ENCODE measurements at places on chromosomes 12 and 14.

- no peak for DNase-seq
Observed at GRCh38 chr14:30445852-30446251, 113.1 kb upstream of the G2E3 start.

- DNase-seq: peak; percentile 19
Observed at GRCh38 chr14:52918486-52918885, 32.4 kb downstream of the FERMT2 start.

GRCh38 chr14:94411638-94412037 is 23.2 kb upstream of the SERPINA1 start:
- DNase-seq: no peak

- DNase-seq: peak; percentile 13
Observed at GRCh38 chr12:116319898-116320621, 42.6 kb upstream of the MED13L start.

- no peak for DNase-seq
Observed at GRCh38 chr12:57055824-57056223, 5.9 kb upstream of the MYO1A start.

DNA sequence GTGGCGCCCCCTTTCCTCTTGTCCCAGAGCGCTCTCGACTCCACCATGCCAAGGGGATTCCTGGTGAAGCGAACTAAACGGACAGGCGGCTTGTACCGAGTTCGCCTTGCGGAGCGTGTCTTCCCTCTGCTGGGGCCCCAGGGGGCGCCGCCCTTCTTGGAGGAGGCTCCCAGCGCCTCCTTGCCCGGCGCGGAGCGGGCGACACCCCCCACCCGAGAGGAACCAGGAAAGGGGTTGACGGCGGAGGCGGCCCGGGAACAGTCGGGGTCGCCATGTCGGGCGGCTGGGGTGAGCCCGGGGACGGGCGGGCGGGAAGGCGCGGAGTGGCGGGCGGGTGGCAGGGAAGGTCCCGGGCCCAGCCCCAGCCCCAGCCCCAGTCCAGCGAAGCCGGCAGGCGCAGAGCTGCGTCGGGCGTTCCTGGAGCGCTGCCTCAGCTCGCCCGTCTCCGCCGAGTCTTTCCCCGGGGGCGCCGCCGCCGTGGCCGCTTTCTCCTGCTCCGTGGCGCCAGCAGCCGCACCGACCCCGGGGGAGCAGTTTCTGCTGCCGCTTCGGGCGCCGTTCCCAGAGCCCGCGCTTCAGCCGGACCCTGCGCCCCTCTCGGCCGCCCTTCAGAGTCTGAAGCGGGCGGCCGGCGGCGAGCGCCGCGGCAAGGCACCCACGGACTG is 376 bp downstream of the INSM2 start:
- peak; percentile 10 for DNase-seq

GRCh38 chr12:62256408-62257096 is 3.7 kb upstream of the USP15 start:
- DNase-seq: no peak

DNA sequence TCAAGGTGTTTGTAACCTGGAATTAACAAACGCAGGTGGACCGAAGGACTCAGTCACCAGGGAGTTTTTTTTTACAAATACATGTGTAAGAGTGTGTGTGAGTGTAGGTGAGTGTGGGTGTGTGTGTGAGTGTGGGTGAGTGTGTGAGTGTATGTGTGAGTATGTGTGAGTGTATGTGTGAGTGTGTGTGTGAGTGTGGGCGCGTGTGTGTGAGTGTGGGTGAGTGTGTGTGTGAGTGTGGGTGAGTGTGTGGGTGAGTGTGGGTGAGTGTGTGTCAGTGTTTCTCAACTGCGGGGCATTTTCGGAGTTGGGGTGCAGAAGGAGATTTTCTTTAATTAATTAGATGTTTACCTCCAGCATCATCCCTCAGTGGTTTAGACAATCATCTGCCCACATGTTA is 1178.8 kb downstream of the VRK1 start:
- no peak for DNase-seq

- no peak for DNase-seq
Observed at GRCh38 chr14:75711796-75712211, 50.8 kb downstream of the TTLL5 start.

- DNase-seq: no peak
Observed at GRCh38 chr12:85733221-85733840, 102.9 kb downstream of the RASSF9 start.

Data from activated T-helper 2 cell treated with anti-CD3 and anti-CD28 coated beads, Interferon-gamma antibody, Interleukin-2, Interleukin-4, amounts not matched to agents 10 μg/mL and 5 μg/mL and 100 μg/mL, durations not matched to agents 14 hours and 24 hours and 36 hours (primary cell).